Activated T-helper 2 cell treated with anti-CD3 and anti-CD28 coated beads, Interferon-gamma antibody, Interleukin-2, Interleukin-4, amounts not matched to agents 10 μg/mL and 5 μg/mL and 100 μg/mL, durations not matched to agents 14 hours and 24 hours and 36 hours (primary cell): ENCODE measurements at places on chromosomes 12 and 14.

- H3K27me3 ChIP-seq: no peaks in the 10 kb centered on the region
- no peaks in the 10 kb centered on the region for H3K36me3 ChIP-seq
- H3K4me3 ChIP-seq: no peak overlapping the region
- peaks cover 4% of the 10 kb centered on the region for H3K4me1 ChIP-seq
- DNase-seq: no peak
Measured at GRCh38 chr14:67285876-67286452, 44.7 kb downstream of the PALS1 start.

- no peak for DNase-seq
- H3K4me3 ChIP-seq: no peak overlapping the region
- H3K4me1 ChIP-seq: no peaks in the 10 kb centered on the region
Measured at GRCh38 chr12:79517363-79517762, 173.4 kb downstream of the PAWR start.

DNA sequence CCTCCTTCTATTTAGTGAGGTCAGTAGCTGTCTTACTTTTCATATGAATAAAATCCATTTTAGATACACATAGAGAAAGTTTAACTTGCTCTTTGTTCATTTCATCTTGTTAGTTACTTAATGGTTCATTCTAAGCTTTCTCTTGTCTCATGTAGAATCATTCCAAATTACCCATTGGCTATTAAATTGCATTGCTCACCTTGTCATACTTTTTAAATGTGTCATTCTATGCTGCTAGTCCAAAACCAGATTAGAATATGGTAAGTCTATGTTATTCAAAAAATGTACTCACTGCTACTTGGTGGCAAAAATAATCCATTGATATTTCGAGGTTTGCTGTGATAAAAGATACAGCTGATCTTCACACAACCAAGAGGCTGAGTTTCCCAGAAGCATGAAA is 3.0 kb downstream of the C12orf50 start:
- no peak for DNase-seq
- no peak overlapping the region for H3K27ac ChIP-seq
- peaks cover 26% of the 10 kb centered on the region for H3K27me3 ChIP-seq
- no peak overlapping the region for H3K4me3 ChIP-seq

- no peaks in the 10 kb centered on the region for H3K27me3 ChIP-seq
- no peak for DNase-seq
- peaks cover 12% of the 10 kb centered on the region for H3K4me1 ChIP-seq
- no peak overlapping the region for H3K27ac ChIP-seq
Measured at GRCh38 chr12:50287271-50287670, 4.0 kb upstream of the LIMA1 start.

- no peaks in the 10 kb centered on the region for H3K27me3 ChIP-seq
- no peaks in the 10 kb centered on the region for H3K4me1 ChIP-seq
- no peak overlapping the region for H3K27ac ChIP-seq
- H3K36me3 ChIP-seq: no peaks in the 10 kb centered on the region
- no peak for DNase-seq
Measured at GRCh38 chr14:80403036-80403435, 191.7 kb upstream of the DIO2 start.

GRCh38 chr14:77311217-77311616 is 9.5 kb downstream of the POMT2 start:
- peaks cover 10% of the 10 kb centered on the region for H3K4me1 ChIP-seq
- DNase-seq: no peak
- H3K27me3 ChIP-seq: no peaks in the 10 kb centered on the region
- no peak overlapping the region for H3K27ac ChIP-seq
